ENCODE measurements at places on chromosomes 1 and 21.

- DNase-seq: peak; percentile 66
Observed at GRCh38 chr1:248622570-248623001, 12.3 kb downstream of the OR2T11 start.

GRCh38 chr21:40253112-40253511, 385.9 kb downstream of the PCP4 start:
- DNase-seq: no peak

GRCh38 chr1:118979754-118980575, 8.2 kb downstream of the TBX15 start:
- DNase-seq: no peak

DNA sequence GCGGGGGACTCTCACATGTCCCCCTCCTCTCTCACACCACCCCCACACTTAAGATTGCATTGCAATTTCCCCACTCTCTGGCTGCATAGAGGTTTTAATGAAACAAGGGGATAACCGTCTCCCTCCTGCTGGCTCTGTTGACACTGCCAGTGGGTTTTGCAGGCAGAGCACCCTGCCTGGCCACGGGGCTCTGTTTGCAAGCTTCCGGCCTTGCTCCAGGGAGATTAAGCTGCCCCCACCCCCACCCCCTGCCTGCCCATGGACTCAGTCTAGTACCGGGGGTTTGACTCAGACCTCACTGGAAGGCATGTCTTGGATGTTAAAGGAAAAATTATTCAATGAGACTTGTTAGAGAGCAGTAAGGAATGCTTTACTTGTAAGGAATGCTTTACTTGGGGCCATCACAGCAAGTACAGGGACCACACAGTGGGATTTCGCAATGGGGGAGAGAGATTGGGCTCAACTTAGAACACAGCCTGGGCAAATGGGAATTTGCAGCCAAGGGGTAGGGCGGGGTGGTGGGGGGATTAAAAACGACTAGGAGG, 101.0 kb downstream of the AJAP1 start:
- no peak for DNase-seq

- DNase-seq: no peak
Observed at GRCh38 chr1:145947551-145947950, 10.3 kb downstream of the LIX1L start.

DNA sequence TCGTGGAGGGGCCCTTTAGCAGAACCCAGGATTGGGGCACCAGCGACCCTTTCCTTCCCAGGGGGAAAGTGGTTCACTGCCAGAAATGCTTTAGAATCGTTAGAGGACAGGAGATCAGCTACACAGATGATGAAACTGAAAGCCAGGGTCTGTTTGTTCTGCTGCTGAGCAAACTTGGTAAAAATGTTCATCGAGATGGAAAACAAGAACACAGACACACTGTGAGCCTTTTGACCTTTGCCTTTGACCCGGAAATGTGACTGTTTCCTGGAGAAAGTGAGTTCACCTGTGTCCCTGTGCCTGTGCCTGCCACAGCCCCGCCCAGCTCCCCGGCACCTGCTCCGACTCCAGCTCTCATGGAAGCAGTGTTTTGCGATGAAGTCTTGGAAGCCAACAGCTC, 234.3 kb downstream of the CAMTA1 start:
- no peak for DNase-seq

DNA sequence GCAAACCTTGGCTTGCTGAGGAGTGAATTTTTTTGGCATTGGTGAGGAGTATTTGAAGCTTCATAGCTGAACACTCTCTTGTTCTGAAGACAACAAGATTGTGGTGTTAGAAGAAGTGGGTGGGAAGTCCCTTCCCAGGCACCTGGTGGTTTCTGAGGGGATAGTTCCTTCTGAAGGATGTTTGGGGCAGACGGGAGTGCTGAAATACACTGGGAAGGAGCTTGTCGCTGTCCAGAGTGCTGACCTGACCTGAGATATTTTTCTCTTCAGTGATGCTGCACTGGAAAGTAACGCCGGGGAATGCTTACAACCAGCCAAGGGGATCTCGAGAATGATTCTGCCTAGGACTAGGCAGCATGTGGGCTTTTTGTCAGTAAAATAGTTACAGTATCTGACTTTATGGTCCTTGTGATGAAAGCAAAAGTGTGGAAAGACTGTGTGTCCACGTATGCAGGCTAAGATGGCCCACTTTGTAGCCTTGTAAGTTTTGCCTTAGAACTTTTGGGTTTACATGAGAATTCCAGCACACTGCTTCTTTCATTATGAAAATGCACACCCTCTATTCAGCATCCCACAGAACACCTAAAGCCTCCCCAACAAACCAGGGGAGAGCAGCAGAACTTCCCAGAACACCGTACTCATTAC, 33.1 kb upstream of the NFASC start:
- DNase-seq: peak; percentile 73

DNA sequence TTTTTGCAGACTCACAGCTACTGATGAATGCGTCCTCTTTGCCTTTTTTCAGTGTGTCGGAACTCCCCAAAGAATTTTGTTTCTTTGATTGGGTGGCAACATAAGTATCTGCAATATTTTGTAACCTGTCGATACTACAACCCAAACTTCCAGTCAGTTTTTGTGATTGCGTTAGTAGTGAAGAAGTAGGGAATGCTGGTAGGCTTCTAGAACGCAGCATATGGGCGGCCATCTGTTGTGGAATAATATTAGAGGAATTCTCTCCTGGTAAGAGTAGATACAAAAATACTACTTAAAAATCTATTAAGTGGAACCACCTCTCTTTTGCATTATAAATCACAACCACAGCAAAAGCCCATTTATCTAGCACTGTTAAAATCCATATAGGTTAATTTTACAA, 107.4 kb downstream of the LYST start:
- no peak for DNase-seq

DNA sequence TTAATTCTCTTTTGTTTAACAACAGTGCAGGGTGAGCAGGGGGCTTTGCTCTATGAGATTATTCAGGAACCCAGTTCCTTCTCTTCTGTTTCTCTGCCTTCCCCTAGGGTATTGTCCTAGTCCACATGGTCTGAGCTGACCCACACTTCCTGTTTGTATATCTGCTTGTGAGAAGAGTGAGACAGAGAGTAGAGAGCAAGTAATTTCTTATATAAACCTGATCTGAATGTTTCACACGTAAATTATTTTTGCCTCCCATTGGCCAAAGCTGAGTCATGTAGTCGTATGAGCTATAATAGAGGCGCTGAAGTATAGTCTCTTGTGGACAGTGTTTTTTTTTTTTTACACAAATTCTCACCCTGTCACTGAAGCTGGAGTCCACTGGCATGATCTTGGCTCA, 134.2 kb upstream of the SERTAD4 start:
- DNase-seq: no peak

DNA sequence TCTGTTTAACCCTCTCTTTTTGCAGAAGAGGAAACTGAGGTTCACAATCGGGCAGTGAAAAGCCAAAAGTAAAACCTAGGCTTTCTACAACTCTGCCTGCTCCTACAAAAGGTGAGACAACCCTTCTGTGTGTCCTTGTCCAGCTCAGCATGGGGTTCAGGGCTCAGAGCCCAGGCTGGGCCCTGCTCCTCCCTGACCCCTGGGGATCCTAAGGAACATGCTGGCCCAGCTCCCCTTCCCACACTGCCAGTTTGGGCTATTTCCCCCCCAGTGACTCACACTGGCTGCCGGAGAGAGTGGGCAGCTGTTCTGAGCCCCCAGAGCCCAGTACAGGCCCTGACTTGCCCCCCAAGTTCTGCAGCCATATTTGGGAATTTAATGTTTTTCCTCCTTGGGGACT, 8.9 kb downstream of the FAM229A start:
- DNase-seq: no peak

DNA sequence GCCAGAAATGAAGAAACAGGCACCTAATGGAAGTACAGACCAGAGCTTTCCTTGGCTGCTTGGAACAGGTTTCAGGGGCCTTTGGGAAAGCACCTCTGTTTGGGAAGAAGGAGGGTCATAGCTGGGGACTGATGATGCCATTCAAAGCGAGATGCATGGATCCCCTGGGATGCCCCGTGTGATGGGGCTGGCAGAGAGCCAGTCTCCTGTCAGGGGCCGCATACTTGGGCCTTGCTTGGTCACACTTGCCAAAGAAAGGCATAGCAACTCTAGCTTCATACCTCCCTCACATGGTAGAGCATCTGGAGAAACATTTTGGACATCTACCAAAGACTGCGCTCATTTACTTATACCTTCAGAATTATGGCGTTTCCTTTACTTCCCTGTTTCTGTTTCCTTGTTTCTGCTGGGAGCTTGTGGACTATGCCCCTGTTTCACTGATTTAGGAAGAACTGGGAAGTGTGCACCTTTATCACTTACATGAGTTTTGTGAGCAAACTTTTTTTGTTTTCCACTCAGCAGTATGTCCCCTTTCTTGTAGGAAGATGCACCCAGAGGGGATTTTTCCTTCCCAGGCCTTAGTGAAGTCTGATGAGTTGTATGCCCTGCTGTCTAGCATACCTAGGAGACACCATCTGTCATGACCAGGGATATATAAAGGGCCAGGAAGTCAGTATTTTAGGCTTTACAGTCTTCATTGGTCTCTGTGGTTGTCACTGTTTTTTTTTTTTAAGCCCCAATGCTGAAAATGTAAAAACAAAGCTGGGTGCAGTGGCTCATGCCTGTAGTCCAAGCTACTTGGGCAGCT, 19.8 kb upstream of the ST3GAL3 start:
- DNase-seq: no peak

DNA sequence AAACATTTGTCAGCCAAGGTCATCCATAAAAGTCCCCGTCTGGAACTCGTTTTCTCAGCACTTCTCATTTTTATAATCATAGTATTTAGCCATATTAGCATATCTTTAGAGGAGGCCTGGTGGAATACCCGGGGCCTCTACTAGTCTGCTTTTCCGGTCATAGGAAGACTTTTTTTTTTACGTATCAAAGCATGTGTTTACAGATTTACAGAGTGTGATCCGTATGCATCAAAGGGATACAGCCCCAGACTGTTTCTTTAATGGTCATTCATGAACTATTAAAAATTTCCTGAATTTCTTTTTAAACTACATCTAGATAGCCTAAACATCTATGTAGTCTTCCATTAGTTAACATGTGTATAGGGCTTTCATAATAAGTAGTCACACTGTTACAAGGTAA, 23.5 kb upstream of the DEGS1 start:
- DNase-seq: no peak

DNA sequence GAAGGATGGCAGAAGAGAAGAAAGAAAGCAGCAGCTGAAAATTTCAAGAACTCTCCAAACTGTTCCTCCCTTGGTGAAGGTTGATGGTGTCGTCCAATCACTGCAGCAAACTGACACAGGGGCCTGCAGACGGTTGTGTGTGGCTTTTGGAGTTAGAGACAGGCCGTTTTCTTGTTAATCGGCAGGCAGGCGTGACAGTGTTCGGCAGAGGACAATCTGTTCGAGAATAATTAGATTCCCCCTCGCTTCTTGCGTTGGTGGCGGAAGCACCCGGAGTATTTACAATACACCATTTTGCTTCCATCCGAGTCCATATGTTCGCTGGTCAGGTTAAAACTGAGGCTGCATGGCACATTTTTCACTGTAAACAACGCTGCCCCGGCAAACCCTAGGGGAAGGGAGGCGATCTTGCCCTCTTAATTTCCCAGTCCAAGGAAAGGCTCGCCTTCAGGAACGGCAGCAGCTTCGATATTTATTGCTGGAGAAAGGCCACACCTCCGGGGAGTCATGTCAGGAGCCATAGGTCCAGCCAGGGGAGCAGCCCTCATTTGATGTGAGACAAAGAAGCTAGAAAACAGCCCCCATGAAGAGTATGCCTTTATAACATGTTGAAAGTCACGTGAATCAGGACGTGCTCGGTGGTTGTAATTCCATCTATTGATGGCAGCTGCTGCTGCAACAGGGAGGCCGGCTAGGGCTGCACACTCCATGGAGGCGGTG, 360.1 kb downstream of the SMYD3 start:
- no peak for DNase-seq

Measured in GM03348 (cell line).